ENCODE measurements at places on chromosomes 1 and 21.

DNA sequence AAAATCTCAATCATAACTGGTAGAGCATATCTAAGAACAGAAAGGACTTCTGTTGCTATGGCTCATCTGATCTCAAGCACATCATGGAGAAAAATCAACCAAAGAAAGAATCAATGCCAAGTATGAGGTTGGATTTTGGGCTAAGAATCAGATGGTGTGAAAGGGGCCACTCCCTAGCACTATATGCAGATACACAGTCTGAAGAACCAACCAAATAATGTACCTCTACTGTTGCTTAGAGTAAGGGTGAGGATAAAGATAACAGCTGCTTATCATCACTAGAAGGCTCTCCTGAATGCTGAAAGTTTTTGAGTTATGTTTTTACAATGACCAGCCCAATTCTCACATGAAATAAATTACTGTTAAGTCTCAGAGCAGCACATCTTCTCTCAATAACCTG is 35.6 kb downstream of the ST7L start:
- DNase-seq: no peak

- no peak for DNase-seq
These were observed 34.4 kb downstream of the ADCY10 start for GRCh38 chr1:167879508-167879907.

GRCh38 chr1:97137862-97138514 is 416.4 kb downstream of the PTBP2 start:
- peak; percentile 83 for DNase-seq

DNA sequence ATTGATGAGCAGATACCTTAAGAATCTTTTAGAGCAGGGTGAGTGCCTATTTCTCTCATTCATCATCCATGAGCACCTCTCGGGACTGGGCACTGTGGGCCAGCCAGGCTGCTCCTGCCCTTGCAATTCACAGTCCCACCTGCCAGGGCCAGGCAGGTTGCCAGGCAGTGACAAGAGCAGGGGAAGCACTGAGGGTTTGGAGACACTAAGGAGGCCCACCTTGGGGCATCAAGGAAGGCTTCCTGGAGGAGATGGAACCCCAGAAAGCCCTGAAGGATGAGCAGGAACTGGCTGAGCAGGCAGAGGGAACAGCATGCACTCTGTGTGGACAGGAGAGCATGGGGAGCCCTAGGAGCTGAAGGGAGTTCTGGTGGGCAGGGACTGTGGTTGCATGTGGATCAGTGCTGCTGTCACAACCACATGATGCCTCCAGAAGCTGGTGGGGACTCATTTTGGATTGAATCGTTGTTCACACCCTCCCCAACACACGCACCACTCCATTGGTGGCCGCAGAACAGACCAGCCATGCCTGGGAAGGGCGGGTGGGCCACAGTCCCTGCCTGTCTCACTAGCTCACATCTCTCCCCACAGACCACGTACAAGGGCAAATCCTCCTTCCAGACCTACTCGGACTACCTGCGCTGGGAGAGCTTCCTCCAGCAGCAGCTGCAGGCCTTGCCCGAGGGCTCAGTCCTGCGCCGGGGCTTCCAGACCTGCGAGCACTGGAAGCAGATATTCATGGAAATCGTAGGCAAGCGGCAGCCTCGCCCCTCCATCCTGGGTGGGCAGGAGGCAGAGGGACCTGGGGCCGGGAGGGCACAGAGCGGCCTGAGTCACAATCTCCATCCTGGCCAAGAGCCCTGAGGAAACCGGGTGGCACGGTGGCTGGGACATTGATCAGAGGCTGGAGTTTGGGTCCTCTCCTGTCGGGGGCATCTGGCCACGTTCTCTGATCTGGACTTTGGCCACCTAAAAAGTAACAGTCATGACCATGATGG is 55.1 kb downstream of the DISP3 start:
- no peak for DNase-seq

DNA sequence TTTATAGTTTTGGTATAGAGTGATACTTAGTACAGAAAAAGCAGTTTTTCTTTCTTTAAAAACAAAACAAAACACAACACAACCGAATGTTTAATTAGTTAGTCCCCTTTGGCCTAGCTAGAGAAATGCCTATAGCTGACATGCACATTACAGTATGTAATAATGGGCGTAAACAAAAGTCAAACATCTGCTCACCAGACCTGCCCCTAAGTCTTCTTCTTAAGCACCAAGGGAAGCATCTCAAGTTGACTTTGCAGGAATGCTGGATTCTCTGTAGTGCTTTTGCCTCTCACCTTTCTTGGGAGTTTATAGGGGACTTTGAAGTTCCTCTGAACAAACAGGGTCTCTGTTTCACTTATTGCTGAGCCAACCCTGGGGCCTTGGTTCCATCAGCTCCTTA is 143.7 kb downstream of the TM2D1 start:
- no peak for DNase-seq

GRCh38 chr21:19908390-19908789 is 1089.8 kb upstream of the NCAM2 start:
- DNase-seq: no peak

- DNase-seq: peak; percentile 83
These were observed 668.4 kb downstream of the KCNT2 start for GRCh38 chr1:195939844-195940243.

GRCh38 chr1:32464191-32464715 is 619 bp upstream of the ZBTB8B start:
- DNase-seq: peak; percentile 25

GRCh38 chr1:942411-942821 is 16.6 kb downstream of the NOC2L start:
- peak; percentile 70 for DNase-seq

DNA sequence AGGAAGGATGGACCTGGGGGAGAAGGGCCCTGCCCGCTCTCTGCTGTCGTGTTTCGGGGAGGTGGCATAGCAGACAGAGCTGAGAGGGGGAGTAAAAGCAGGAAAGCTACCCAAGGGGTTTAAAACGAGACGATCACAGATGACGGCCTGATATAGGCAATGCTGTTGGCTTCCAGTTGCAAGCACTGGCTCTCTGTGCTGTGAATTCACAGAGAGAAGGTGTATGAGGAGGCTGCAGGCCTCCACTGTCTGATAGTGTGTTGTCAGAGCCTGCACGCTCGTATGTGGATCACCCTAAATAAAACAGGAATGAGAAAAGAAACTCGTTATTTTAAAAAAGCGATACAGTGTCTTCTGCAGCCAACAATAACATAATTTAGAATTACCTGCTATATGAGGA is 57.4 kb downstream of the LGR6 start:
- DNase-seq: no peak

GRCh38 chr1:166166698-166167571 is at the start of gene FAM78B:
Gene FAM78B, minus strand, starts transcription at chr1:166167001. Its CDS starts 753 bp downstream, at chr1:166166248.
- DNase-seq: peak; percentile 78

DNA sequence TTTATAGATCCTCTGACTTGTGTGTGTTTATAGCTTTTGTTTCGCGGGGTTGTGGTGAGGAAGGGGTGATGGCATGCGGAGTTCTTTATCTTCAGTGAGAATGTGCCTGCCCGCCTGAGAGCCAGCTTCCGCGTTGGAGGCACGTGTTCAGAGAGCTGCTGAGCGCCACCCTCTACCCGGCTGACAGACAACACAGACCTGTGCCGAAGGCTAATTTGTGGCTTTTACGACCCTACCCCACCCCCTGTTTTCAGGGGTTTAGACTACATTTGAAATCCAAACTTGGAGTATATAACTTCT is 14.4 kb upstream of the CD101 start:
- no peak for DNase-seq

- no peak for DNase-seq
These were observed 105.5 kb upstream of the S1PR1 start for GRCh38 chr1:101131239-101131843.

- no peak for DNase-seq
These were observed 25.3 kb upstream of the VAMP3 start for GRCh38 chr1:7745783-7746182.

DNA sequence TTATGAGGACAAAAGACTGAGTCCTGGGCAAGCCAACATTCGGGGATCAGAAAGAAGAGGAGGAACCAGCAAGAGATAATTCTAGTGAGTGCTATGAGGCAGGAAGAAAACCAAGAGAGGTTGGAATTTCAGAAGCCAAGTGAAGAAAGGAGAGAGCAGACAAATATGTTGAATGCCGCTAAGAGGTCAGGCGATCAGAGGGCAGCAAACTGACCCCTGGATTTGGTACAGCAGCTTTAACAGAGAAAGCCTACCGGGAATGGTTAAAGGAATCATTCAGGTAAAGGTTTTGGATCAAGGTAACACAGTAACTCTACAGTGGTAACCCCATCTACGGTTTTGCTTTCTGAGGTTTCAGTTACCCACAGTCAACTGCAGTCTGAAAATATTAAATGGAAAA is 5.4 kb downstream of the CLCC1 start:
- DNase-seq: no peak

- DNase-seq: no peak
These were observed 8.6 kb downstream of the CHODL start for GRCh38 chr21:18253221-18253620.

GRCh38 chr1:173415490-173415889 is 61.6 kb upstream of the PRDX6 start:
- no peak for DNase-seq

- no peak for DNase-seq
These were observed 351.0 kb downstream of the COL11A1 start for GRCh38 chr1:102757363-102757762.

- DNase-seq: no peak
These were observed 56.7 kb downstream of the ARHGEF10L start for GRCh38 chr1:17596186-17596585.

DNA sequence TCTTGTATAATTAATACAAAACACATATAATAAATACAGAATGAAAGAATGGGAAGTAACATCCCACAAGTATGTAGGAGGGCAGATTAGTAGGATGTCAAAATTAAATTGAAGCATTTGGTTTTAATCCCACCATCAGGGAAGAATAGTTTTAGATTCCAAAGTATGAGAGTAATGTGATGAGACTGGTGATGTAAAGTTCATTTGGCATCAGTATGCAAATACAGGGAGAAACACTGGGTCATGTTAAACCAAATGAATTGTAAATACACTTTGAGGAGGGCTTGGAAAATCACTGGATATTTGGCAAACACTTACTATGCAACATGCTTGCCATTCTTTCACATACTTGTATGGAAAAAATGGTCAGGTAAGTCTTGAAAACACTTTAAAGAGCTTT is 358.8 kb downstream of the DPYD start:
- no peak for DNase-seq

DNA sequence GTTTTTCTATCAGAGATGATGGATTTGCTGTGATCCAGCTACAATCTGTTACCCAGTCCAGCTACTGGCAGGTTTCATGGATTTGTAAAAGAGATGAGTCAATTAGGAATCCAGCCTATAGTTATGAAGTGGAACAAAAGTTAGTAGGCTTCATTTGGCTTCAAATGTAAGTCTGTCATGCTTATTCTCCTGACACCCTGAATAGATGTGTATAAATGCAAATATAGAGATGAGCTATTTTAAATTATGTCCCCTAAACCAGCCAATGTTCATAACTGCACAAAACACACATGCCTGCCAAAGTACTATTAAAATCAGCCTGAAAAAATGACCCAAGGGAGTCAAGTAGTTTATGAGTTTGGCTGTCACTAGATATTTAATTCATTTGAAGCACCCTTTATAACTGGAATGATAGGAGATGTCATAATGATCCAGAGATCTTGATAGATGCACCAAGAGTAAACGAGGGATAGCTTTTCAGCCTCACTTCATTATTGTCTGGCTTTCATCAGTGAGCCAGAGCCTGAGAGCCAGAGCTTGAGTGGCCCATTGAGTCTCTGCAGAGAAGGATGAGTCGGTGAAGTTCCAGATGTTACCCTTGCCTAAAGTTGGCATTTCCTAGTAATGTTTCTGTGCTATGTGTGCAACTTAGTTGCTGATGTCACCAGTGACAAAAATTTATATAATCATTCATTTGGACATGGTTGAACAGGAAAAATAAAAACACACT is 11.8 kb upstream of the NTMT2 start:
- DNase-seq: no peak

- DNase-seq: no peak
These were observed 90.1 kb downstream of the PLXNA2 start for GRCh38 chr1:208154040-208154439.

GRCh38 chr1:183744132-183744913 is 60.6 kb upstream of the RGL1 start:
- no peak for DNase-seq

- DNase-seq: no peak
These were observed 105.4 kb downstream of the PTPN14 start for GRCh38 chr1:214445831-214446614.

DNA sequence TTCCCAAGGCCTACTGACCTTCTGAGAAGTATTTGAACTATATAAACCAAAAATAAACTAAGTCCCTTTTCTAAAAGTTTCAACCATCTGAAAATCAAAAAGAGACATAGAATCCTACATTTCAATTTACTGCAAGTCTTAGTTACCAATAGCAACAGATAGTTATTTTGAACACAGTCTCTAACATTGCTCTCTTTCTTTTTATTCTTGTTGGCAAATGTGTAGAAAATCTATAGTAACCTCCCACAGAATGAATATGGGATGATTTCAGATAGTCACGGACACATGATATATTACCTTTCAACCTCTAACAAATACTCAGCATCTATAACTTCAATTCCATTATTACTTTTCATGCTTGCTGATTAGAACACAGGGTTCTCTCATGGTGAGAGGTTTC is 68.9 kb upstream of the RAB3GAP2 start:
- no peak for DNase-seq

GRCh38 chr1:29590583-29591565 is 354.6 kb downstream of the PTPRU start:
- no peak for DNase-seq

DNA sequence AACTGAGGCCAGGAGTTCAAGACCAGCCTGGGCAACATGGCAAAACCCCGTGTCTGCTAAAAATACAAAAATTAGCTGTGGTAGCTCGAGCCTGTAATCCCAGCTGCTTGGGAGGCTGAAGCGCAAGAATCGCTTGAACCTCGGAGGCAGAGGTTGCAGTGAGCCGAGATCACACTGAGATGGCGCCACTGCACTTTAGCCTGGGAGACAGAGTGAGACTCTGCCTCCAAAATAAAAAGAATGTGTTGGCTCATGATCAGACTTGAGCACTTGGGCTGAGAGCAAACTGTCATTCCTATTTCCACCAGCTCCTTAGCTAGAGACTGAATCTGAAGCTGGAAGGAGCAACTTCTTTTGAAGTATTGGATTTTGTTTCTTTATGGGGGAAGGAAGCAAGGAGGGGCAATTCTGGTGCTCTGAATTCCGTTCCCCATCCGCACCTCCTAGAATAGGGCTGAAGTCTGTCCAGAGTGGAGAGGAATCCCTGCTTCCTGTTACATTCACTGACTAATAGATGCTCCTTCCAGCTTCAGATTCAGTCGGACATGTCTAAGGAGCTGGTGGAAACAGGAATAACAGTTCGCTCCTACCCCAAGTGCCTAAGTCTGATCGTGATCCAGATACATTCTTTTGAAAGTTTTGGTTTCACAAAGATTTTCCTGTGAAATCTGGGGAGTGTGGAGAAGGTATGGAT is 3.8 kb downstream of the ZNF672 start:
- peak; percentile 74 for DNase-seq

- no peak for DNase-seq
These were observed 138.8 kb downstream of the HHAT start for GRCh38 chr1:210467440-210468043.
